ENCODE measurements at places on chromosomes 12 and 14.

- DNase-seq = no peak
- H3K4me1 ChIP-seq = peaks cover 87% of the 10 kb centered on the region
- H3K27ac ChIP-seq = peak overlapping the region; percentile 39
- H3K27me3 ChIP-seq = no peaks in the 10 kb centered on the region
- H3K4me3 ChIP-seq = no peak overlapping the region
Measured at GRCh38 chr12:121632069-121632970, 6.0 kb downstream of the ORAI1 start.

GRCh38 chr14:55398679-55399078 is 13.0 kb downstream of the ATG14 start:
- H3K27ac ChIP-seq = no peak overlapping the region
- no peaks in the 10 kb centered on the region for H3K4me1 ChIP-seq
- peaks cover 29% of the 10 kb centered on the region for H3K36me3 ChIP-seq
- DNase-seq = no peak
- H3K4me3 ChIP-seq = no peak overlapping the region
- no peaks in the 10 kb centered on the region for H3K27me3 ChIP-seq

DNA sequence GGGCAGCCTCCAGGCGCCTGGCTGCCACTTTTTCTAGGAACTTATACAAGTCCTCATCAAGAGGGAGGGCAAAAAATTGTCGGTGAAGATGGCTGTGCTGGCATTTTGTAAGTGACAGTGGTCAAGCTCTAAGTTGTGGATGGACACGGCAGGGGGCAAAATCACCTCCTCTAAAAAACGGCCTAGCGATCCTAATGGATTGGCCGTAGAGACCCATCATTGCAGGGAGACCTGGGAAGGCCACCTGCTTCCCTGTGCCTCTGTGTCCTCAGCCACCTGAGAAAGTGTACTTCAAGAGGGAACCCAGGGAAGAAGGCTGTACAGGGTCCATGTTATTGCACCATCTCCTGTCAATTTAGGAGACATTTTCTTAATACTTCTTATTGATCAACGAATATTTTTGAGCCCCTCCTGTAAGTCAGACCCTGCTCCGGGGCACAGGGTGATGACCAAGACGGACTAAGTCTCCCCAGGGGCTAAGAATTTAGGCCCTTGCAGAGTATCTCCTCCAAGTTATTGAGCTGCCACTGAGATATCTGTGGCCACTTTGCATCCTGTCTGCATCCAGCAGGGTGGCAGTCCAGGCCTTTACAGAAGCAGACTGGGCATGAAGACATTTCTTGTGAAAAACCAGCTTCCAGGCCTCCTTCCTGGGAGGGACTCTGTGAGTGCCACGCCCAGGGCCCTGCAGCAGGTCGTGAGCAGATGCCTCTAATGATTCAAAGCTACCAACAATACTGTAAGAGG is 40.5 kb downstream of the PSMA6 start:
- no peaks in the 10 kb centered on the region for H3K27me3 ChIP-seq
- H3K4me3 ChIP-seq = no peak overlapping the region
- no peaks in the 10 kb centered on the region for H3K36me3 ChIP-seq

- no peak overlapping the region for H3K27ac ChIP-seq
- H3K4me1 ChIP-seq = no peaks in the 10 kb centered on the region
- no peaks in the 10 kb centered on the region for H3K27me3 ChIP-seq
Measured at GRCh38 chr12:29655861-29656260, 127.9 kb downstream of the TMTC1 start.

DNA sequence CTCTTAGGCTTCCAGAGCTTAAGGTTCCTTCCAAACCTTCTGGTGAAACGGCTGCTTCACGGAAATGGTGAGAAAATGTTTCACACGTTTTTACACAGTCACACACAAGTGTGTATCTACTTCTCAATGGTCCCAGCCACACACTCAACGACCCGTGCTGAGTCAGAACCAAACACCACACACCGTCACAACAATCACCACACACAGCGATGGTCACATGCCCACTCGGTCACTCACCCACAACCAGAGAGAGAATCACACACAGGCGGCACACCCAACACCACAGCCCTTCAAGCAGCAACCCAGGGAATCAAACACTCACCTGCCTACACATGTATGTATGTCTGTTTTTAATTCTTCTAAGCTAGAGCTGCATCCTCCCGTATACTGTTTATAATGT is 12.6 kb upstream of the PLEKHD1 start:
- no peak overlapping the region for H3K4me3 ChIP-seq
- no peak for DNase-seq
- no peaks in the 10 kb centered on the region for H3K36me3 ChIP-seq
- H3K27me3 ChIP-seq = no peaks in the 10 kb centered on the region
- no peak overlapping the region for H3K27ac ChIP-seq

All from CD4-positive, alpha-beta T cell (primary cell).